Neural crest cell (in vitro differentiated cells): ENCODE measurements at places on chromosomes 13 and 19. TPM values are rescaled to one million over a fixed set of nuclear protein-coding genes. Genes with fewer than 3 reads are reported as not detected.

- DNase-seq: no peak
These were observed 5.2 kb downstream of the DOCK9 start for GRCh38 chr13:98972627-98973026.

DNA sequence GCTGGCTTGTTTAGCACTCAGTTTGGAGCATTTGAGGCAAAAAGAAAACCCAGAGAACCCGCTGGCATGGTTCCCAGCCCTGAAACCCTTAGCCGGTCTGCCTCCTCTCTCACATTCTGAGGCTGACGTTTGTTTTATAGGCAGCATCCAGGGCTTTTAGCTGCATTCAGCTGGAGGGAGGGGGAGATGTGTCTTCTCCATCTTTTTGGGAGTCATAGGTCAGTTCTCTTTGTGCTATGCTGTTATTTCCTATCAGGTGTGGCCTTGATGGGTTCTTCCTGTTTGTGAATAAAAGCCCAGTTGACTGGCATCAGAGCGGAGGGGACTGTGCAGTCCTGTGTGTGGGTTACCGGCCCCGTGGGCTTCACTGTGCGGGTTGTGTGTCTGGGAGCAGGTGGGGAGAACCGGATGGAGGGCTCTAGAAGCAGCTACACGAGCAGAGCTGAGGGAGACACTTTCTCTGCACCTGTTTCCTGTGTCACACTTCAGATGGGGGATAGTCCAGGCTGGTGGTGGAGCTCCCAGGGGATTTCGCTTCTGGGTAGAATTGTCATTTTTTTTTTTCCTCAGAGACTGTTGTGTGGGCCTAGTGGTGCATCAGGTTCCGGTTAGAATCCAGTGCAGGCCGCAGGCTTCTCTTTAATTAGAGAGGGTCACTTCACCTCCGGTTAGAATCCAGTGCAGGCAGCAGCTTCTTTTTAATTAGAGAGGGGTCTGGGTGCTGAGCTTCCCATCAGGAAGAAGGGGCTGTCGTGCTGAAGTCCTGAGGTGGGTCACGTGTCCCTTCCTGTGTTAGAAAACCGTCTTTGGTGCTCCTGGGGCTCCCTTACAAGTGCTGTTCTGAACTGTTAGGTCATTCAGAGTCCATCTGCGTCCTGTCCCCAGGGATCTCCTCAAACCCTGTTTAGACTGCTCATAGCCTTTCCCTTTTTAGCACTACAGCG is 69.6 kb downstream of the ARHGEF7 start:
- no peak for DNase-seq

DNA sequence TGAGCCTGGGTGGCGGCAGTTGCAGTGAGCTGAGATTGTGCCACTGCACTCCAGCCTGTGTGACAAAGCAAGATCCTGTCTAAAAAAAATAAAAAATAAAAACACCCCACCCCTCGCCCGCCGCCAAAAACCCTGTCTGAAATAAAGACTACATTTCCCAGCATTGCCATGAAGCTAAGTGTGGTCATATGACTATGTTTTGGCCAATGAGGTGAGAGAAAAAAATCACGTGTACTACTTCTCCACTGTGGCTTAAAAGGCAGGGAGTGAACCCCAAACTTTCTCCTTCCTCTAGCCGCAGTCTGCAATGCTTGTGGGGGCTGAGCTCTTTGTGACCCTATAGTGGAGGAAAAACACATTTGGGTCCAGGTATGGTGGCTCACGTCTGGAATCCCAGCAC is 54.9 kb downstream of the COLGALT1 start:
- DNase-seq: no peak

- DNase-seq: no peak
These were observed 3.5 kb downstream of the PEG3 start for GRCh38 chr19:56837004-56837403.

DNA sequence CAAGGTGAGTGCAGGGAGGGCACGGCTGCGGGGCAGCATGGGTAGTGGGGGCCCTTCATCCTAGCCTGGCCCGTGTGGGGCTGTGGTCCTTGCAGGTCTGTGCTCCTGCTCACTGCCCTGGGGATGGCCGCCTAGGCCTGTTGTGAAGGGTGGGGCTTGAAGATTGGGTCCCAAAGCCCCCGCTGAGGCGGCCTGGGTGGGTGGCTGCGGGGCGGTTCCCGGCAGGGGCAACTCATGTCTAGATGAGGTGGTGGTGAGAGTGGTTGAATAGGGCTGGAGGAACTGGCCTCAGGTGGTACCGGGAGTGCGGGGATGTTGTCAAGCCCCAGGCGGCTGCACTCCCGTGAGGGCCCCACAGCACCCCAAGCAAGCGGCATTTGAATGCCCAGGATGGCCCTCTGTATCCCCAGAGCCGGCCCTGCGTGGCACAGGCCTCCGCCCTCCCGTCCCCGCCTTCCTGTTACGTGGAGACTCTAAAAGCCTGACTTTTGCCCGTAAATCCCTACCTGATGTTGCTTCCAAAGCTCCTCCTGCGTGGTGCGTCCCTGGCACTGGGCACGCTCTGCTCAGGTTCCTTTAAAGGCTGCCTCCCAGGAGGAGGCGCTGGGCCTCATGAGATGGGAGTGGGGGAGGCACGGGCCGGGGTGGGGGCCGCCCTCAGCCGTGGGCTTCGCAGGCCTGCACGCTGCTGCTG is 15.0 kb downstream of the SPPL2B start:
- no peak for DNase-seq

DNA sequence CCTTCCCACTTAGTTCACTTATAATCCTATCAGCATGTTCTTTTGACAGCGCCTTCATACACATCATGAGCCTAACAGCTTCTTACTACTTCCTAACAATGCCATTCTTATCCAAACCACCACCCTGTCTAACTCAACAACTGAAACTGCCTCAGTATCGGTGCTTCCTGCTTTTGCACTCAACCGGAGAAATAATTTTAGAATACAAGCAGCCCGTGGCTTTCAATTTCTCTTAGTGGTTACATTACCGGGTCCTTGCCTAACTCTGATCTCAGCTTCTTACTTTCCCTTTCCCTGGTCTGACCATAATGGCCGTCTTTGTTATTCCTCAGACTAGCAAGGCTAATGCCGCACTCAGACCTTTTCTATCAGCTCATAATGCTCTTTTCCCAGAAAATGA is 17.0 kb downstream of the ZFP82 start:
- DNase-seq: no peak

DNA sequence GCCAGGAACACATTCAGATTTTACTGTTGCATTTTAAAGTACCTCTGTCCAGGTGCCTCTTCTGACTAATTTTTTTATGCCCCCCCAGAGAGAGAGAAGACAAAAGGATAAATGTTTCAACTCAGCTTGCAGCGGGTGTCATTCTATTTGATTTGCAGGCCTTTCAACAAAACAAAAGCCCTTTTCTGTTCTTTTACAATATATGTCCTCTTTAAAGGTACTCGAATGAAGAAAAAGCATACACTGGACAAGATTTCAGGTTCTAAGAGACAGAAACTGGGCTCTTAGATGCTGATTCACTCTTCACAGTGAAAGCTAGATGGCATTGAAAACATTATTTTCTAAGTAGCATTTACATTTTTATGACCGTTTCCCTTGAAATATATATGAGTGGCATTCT is 2.9 kb upstream of the FRY start:
- DNase-seq: no peak

DNA sequence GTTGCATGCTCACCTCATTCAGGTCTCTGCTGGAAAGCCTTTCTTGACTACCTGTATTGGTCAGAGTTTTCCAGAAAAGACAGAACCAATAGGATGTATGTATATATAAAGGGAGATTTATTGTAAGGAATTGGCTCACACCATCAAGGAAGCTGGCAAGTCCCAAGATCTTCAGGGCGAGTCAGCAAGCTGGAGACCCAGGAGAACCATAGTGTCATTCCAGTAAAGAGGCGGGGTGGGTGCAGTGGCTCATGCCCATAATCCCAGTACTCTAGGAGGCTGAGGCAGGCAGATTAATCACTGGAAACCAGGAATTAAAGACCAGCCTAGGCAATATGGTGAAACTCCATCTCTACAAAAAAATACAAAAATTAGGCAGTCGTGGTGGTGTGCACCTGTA is 30.4 kb upstream of the FARP1 start:
- DNase-seq: no peak

DNA sequence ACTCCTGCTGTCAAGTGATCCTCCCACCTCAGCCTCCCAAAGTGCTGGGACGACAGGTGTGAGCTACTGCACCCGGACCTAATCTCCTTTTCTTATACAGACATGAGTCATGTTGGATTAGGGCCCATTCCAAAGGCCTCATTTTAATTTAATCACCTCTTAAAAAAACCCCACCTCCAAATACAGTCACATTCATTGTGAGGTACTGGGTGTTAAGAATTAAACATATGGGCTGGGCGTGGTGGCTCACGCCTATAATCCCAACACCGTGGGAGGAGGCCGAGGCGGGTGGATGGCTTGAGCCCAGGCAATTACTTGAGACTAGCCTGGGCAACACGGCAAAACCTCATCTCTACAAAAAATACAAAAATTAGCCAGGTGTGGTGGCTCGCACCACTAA is 46.6 kb downstream of the PIN1 start:
- DNase-seq: no peak

CADM4 gene
- total RNA-seq: 74.4 and 78.5 TPM in 2 replicates

SMIM44 gene
- total RNA-seq: not detected in 2 replicates

CEACAM16 gene
- not detected in 2 replicates for total RNA-seq

CCDC194 gene
- total RNA-seq: not detected in 2 replicates

VSTM2B gene
- 0.21 TPM in 1 of 2 replicates, not detected in the other for total RNA-seq
